Fibroblast of mammary gland (primary cell): ENCODE measurements at places on chromosomes 2 and 18.

GRCh38 chr2:126888046-126888445, 10.6 kb upstream of the TEX51 start:
- DNase-seq = no peak

DNA sequence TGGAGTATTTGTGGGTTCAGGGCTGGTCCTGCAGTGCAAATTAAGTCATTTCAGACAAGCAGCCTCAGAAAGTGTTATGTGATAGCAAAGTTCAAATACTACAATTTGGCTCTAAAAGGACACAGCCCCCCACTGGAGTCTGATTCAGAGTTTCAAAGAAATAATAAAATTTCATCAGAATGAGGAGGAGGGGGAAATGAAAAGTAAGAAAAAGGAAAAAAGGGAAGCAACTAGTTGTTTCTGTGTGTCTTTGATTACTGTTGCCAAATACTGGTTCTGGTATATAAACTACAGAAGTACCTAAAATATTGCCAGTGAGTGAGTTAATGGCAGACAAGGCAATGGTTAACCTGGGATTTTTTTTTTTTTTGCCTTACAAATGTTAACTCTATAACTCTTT, 773.9 kb downstream of the BCL11A start:
- DNase-seq = no peak

DNA sequence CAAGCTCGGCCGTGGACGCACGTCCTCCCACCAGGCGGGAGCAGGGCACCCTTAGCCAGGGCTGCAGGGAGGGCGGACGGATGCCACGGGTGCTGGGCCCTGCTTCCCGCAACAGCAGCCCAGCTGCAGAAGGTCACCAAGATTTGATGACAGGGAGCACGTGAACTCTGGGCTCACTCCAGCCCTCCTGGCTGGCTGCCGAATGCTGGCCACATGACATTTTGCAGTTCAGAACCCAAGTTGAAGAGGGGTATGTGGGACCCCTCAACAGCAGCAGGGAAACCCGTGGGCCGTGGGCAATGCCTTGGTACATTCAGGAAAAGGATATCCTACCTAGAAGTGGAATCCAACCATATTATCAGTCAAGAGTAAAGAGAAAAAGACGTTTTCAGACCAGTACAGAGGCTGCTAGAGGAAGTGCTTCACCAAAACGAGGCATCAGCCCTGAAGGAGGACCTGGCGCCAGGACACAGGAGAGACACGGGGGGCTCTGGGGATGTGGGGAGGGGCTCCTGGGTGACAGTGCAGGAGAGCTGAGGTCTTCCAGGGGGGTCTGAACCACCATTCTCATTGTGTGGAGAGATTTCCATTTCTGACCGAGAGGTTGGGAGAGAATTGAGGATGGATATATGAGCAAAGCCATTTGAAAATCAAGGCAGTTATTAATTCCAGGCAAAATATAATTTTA, 107.4 kb upstream of the CTDP1 start:
- no peak for DNase-seq

GRCh38 chr2:48901015-48901343, 145.5 kb upstream of the LHCGR start:
- DNase-seq = no peak

DNA sequence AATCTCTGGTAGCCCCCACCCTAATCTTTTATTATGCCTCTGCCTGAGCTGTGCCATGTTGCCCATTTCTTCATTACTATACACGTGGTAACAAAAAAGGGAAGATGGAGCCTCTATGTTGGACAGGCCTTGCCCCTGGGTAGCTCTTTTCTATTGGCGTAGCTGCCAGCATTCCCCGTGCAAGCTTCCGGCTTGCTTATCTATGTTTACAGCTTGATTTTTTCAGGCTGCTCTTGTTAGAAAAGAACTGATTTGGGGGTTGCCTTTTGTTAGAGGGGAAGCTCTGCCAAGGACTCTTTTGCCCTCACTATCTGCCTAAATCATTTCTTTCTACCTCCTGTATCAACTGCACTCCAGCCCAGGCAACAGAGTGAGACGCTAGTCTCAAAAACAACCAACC, 45.5 kb upstream of the ZSWIM2 start:
- DNase-seq = no peak

DNA sequence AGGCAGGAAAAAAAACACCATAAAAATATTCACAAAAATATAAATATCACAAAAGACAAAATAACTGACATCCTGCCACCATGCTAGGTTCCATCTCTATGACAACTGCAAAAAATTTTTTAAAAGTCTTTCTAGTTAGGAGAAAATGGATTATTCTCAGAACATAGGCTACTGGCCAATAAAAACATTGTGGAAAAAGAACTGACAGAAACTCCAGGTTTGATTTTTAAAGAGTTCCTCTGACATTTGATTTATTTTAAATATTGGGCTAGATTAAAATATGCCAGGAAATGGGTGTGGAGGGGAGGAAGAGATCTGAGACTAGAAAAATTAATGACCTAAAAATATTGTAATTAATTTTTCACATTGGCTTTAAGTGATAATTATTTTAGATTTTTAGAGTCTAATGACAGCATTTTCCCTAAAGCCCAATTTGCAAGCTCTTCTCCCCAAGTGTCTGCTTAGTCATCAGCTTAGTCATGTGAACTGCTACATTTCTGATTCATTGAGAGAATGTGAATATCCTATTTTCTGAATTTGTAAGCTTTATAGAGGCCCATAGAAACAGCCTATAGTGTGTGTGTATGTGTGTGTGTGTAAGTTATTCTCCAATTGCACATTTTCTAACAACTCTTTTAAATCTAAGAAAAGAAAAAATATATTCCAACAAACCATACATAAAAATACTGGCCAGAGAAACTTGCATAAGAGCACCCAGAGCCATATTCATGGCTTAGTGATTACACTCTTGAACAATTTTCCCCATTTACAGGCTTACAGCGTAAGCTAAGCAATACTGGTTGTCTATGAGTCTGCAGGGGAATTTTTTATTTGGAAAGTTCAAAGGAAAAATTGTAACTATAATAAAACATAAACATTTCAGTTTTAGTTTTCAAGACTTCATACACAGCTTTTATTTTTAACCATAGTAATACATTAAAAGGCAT, 48.4 kb downstream of the TMEFF2 start:
- DNase-seq = peak; percentile 89

DNA sequence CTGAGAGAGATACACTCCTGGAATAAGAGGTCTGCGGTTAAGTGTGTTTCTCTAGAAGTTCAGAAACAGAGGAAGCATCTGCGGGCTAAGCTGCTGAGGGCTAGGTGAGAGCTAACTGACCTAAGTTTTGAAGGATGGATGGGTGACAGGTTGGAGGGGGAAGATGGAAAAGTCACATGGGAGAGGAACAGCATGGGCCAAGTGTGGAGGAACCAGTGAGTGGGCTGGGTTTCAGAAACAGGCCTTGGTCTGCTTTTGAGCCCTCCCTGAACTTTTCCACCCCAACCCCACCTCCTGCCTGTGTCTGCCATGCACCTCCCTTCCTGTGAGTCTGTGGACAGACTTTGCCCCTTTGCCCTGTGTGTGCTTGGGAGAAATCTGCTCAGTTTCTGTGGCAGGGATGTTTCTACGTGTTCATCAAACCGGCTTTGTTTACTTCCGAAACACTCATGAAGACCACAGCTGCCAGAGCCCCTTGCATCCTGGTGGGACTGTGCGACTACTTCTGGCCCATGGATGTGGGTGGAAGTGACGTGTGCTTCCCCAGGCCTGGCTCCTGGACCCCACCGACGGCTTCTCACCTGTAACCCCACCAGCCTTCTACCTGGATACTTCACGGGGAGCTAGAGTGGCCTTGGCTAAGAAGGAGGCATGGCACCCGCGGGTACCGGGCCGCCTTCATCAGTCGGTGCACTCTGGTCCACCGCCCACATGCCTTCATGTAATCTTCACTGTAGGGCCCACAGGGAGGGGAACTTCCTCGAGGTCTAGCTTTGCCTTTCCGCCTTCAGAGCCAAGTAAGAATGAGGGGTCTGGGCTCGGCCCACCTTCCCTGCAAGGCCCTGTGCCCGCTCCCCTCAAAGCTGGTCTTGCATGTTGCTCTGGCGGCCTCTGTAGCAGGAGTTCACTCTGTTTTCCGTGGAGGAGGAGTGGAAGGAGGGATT, 1.4 kb upstream of the HPCAL1 start:
- DNase-seq = no peak

DNA sequence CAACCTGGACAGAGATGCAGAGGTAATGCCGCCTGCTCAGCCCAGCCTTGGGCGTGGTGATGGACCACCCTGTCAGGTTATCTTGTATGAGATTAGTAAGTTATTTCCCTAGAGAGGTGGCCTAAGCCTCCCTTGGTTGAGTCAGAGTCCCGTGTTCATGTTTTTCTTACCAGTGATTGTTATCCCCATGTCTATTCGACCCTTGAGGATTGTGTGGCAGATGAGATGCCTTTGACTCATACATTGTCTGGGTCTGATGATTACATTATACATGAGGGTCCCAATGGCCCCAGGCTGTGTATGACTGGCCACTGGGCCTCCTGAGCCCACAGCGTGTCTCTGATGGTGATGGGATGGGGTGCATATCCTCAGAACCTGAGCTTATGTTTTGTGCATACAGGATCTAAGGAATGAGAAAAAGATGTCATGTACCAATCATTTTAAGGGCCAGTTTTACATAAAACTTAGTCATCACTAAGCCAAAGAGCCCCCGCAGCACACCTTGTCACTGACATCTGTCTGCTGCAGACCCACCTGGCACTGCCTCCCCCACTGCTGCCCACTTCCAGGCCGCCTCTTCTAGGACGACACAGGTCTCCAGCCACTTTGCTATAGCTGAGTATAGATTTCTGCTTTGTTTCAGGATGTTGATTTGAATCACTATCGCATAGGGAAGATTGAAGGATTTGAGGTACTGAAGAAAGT, 7.7 kb downstream of the PPP1R7 start:
- DNase-seq = peak; percentile 90

DNA sequence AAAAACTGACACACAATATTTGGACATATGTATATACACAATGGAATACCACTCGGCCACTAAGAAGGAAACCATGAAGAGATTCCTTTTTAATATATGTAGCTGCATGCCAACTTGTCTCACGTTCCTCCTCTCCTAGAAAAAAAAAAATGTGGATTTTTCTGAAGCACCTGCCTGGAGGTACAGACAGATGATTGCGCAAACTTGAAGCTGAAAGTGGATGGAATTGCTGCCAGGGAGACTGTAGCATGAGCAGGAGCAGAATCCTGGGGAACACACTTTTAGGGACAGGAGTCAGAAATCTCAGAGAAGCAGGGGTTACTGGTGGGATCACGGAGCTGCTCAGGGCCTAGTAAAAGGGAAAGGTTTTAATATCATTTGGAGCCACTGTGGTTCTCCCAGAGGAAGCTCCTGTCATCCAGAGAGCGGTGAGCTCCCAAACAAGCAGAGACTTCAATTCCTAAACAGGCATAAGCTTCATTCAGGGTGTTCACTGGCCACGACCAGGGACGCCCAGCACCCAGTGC, 640 bp upstream of the SPR start:
- no peak for DNase-seq

- no peak for DNase-seq
Measured at GRCh38 chr2:24937236-24937635, 17.2 kb upstream of the ADCY3 start.

- no peak for DNase-seq
Measured at GRCh38 chr2:161352719-161353118, 44.5 kb downstream of the PSMD14 start.

- DNase-seq = no peak
Measured at GRCh38 chr2:54590216-54591120, 133.0 kb upstream of the EML6 start.

DNA sequence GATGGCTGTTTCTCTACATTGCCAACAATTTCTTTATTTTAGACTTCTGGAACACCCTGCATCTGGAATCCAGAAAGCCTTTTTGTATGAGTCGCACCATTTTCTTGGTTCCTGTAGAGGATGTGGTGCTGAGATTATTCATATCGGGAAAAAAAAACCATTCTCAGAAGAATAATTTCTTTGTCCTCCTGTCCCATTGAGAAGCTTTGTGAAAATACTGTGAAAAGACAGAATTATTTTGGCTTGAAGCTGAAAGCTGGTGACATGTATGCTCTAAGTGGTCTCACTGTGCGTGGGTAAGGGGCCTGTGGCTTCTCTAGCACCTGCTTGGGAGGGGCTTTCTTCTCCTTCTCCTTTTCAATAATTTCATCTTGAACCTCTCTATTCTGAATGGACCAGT, 138.4 kb downstream of the FAM210A start:
- DNase-seq = no peak

- DNase-seq = peak; percentile 11
Measured at GRCh38 chr2:238242731-238243495, 3.1 kb upstream of the HES6 start.

DNA sequence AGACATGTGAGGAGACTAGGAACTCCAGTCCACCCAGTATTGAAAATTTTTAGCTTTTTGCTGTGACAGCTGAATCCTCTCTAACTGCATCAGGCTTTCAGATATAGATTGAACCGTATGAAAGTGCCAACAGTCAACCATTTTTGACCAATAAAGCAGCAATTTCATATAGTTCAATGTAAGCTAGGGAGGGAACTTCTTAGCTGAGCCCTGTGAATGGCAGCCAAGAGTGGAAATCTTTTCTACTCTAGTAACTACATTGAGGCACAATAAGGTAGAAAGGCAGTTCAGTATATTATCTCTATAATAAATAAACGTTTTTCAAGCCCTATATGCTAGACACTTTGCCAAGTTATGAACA, 96.3 kb upstream of the TANK start:
- DNase-seq = no peak

GRCh38 chr2:151999053-151999452, 99.8 kb downstream of the CACNB4 start:
- peak; percentile 51 for DNase-seq

DNA sequence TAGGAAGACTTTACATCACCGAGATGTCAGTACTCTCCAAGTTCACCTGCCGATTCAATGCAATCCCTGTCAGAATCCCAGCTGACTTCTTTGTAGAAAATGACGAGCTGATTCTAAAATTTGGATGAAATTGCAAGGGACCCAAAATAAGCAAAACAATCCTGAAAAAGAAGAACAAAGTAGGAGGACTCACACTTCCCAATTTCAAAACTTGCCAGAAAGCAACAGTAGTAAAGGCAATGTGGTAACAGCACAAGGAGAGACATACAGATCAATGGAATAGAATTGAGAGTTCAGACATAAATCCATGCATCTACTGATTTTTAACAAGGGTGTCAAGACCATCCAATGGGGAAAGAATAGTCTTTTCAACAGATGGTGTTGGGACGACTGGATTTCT, 52.2 kb downstream of the SMAD7 start:
- DNase-seq = no peak
